Stimulated activated CD4-positive, alpha-beta T cell treated with anti-CD3 and anti-CD28 coated beads, Interleukin-1b, Interleukin-23, amount 100 ng/mL, for 4 hours (primary cell): ENCODE measurements at places on chromosomes 7 and 10.

- no peak for DNase-seq
Measured at GRCh38 chr7:17043012-17043877, 161.5 kb upstream of the AGR3 start.

DNA sequence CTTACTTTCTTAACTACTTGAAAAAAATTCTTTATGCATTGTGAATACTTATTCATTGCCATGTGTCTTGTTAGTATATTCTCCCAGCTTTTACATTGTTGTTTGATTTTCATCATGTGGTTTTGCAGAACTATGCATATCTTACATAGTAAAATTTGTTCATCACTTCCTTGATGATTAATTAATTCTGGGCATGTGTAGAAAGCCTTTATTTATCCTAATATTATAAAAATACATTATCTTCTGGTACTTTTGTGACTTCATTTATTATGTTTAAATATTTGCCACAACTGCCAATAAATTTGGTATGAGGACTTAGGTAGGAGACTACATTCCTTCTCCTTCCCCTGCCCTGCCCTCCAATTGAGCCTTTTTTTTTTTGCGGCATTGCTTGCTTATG lies 166.0 kb upstream of the ZNF32 start:
- no peak for DNase-seq

GRCh38 chr10:118581340-118581739 lies 14.1 kb downstream of the PRLHR start:
- DNase-seq, result no peak

DNA sequence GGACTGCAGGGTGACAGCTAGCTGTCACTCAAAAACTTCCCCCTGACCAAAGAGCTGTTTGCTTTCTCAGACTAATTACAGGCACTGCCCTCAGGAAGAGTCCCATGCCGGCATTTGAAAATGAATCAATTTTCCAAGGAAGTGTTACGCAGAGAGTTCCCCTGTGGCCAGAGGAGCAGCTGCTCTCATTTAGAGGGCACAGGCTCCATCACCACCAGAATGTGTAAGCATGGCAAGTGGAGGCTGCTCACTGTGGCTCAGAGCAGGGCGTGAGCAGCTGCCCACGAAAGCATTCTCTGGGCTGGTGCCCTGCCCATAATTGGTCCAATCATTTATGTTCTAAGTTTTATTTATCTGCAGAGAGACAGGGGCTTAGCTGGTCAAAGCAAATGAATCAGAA lies 202.2 kb downstream of the RAMP3 start:
- no peak for DNase-seq

DNA sequence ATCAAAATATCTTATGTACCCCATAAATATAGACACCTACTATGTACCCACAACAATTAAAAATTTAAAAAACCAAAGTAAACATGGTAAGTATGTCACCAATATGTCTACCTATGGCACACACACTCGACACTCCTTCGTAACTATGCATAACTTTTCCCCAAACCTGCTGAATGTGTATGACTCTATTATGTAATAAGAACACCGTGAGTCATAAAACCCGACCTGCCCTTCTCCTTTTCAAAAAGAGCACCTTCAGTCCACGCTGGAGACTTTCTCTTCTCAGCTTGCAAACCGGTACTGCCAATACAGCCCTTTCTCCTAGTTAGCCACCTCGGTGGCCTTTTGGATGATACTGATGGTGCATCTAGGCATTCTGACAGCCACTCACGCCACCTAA lies 186.3 kb downstream of the PRPF18 start:
- no peak for DNase-seq

DNA sequence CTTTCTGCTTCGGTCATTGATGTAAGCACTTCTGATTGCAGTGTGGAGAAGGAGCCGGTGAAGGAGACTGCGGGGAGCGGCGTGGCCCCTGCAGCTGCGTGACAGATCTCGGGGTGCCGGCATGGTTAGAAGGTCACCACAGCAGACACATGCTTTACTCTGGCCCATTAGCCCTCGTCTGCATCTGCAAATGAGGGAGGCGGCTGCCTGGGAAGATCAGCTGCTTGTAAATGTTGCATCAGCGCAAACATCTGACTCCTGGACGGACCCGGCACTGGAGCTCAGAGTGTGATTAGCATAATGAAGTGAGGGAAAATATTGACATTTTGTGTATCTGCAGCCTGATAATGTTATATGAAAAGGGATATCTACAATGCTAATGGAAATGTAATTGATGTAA lies 30.5 kb upstream of the MNX1 start:
- no peak for DNase-seq

GRCh38 chr10:11326913-11327616 lies 284.4 kb downstream of the USP6NL start:
- DNase-seq, result no peak

DNA sequence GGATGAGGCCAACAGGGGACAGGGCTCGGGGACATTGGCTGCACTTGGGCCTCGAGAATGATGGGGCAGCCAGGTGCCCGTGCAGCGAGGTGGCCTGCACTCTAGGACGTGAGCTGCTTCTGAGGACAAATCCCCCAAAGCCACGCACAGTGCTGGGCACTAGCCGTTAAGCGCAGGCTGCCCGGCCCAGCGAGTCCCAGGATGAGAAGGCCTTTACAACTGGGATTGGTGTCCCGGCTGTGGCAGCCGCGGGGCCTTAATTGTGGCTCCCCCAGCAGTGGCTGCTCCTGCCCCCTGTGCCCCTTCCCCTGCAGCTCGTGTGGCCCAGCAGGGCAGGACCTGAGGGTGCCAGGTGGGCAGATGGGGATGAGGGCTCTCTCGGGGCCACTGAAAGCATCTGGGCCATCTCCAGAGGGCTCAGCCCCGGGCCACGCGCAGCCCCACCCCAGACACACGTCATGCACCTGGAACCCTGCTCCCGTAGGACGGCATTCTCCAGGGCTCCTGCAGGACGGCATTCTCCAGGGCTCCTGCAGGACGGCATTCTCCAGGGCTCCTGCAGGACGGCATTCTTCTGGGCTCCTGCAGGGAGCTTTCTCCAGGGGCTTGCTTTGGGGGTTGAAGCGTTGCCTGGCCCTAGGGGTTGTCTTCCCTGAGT lies 6.6 kb downstream of the PWWP2B start:
- no peak for DNase-seq

DNA sequence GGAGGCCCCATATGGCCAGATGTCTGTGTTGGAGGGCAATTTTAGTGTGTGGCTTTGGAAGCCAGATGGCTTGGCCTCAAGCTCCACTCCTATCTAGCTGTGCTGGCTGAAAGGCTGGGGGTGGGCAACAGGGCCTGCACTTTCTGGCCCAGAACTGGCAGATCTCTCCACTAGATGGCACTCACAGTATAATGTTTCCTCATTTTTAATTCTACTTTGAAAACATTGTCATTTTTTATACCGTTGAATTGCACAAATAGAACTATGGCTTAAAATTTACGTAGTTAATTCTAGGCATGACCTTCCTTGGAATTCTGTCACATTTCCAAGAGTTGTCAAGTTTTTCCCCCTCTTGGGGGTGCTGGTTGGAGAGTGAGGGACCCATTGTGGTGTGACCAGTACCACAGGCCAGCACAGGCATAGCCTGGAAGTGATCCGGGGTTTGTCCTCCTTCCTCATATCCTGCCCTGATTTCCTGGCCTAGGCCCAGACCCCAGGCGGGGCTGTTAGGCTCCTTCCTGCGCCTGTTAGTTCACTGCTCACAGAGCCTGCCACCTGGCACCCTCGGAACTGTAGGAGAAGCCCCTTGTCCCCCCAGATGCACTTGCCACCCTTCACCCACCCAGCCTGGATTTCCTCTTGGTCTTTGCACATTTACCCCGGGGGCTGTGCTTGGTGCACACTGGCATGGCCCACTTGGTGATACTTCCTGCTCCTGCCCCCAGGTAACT lies 52.8 kb downstream of the ARHGAP22 start:
- no peak for DNase-seq

DNA sequence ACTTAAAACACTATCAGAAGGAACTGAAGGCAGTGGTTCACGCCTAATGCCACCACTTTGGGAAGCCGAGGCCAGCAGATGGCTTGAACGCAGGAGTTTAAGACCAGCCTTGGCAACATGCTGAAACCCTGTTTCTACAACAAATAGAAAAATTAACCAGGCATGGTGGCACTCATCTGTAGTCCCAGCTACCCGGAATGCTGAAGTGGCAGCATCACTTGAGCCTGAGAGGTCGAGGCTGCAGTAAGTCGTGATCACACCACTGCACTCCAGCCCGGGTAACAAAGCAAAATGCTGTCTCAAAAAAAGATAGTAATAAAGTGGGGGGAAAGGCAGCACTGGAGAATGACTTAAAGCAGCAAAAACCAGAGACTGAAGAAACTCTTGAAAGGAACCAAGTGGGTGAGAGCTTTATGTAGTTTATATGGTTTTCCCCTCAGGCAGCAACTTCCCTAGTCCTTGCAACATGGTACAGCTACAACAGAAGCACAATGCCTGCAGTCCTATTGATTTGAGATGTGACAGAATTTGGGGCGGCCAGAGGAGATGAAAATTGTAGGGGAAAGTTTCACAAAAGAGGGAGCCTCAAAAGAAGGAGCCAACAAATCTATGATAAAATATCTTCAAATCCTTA lies 38.1 kb downstream of the GDI2 start:
- no peak for DNase-seq

DNA sequence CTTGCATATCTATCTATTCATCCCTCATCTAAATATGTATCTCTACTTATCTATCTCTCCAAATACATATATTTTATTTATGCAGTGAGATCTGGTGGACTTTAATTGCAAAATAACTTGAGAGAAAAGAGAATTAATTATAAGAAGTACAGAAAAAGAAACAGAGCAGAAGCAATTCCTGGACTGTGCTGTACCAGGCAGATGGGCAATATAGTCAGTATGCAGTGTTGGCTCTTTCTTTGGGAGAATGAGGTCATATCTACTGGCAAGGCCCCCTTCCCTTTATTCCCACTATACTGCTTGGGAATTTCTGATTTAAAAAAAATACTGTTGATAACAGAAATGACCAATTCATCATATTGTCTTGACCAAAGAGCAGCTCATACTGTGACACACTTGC lies 49.0 kb upstream of the TOMM7 start:
- DNase-seq, result no peak

GRCh38 chr10:11144626-11145494 lies 127.2 kb downstream of the CELF2 start:
- no peak for DNase-seq

GRCh38 chr10:43595739-43596298 lies 10.4 kb upstream of the ZNF485 start:
- no peak for DNase-seq

GRCh38 chr7:22331704-22332103 lies 25.2 kb downstream of the RAPGEF5 start:
- no peak for DNase-seq

DNA sequence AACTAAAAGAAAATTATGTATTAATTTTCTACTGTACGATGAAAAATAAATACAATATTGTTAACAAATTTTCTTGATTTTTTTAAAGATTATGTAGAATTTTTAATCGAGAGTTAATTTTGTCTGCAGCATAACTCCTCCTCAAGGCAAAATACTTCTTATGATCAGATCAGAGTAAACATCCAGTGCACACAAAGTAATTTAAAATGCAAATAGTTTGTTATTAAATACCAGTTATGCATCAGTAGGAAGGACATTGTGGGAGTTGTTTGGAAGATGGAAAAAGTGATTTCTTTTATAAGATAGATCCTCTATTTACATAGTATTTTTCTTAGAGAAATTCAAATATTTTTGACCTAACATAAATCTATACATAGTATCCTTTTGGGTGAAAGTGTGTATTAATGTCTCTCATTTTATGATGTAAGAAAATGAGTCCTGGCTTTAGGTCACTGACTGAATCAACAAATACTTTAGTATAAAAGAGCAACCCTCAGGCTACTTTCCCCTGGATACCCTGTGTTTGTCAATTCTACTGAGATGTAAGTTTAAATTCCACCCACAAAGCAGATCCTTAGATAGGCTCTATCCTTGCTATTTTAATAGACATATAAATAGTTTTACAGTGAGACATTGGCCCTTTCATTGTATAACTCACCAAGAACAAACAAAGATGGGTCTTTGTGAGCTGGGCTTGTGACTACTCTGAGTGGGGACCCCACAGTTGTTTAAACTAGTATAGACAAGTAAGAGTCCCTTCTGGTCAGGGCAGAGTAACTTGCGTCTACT lies 1133.7 kb downstream of the GATA3 start:
- DNase-seq, result no peak

GRCh38 chr7:96710544-96710943 lies 898 bp upstream of the SEM1 start:
- DNase-seq, result no peak

DNA sequence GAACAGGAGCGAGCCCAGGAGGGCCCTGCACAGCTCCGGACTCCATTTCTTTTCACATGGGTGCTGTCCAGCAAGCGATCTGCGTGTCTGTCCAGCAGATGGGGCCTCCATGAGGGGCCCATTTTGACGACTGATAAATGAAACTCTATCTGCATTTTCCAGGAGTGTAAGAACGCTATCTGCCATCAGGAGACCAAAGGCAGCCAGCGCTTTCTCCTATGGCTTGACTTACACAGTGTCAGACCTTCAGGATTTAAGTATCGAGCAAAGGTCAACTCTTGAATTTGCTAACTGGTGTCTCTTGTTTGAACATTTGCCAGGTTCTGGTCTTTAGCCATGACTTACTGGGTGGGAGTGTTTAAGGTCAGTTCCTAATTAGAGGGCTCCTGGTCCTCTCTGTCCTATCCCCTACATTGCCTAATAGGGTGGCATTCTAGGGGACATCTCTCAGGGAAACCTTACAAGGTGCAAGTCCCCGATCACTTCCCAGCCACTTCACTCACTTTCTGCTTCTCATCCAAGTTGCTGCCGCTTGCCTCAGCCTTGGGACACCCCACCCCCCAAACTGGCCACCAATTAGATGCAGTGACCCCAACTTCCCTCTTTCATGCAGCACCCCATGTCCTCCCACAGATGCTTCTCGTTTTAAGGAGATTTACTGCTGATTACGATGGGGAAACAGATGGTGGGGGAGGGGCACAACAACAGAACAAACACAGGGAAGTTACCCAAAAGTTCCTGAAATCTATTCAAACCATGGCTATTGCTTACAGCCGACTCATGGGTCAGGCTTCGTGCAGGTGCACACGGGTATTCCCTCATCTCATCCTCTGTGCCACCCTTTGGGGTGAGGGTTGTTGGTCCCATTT lies 20.0 kb downstream of the VSIR start:
- DNase-seq, result no peak

DNA sequence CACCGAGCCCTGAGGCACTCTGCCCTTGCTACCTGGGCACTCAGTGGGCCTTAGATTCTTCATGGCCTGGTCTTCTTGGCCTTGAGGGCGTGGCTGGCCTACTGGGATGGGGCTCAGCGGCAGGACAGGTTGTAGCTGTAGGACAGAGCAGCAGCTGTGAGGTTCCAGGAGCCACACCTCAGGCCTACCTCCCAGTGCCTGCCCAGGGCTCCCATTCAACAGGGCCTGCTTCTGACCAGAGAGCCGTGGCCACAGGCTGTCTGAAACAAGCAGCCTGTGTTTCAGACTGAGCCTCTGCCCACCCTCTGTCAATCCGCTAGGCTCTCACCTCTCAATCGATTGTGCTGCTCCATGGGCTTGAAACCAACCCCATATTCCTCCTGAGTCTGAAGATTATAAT lies 928.0 kb upstream of the ZNF722 start:
- DNase-seq, result no peak

DNA sequence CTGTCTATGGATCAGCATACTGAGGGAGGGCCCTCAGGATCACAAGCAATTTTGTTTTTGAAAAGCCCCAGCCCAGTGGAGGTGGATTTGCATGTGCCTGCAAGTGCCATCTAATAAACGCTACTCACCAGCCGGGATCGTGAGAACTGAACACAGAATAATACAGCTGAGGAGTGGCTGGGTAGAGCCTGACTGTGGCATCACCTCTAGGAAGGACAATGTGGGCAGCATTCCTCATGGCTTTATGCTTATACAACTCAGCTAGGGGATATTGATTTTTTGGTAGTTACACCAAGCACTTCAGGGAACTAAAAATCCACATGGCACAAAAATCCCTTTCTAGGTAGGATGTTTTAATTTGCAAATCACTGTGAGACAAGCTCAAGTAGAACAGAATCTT lies 72.7 kb upstream of the PALS2 start:
- DNase-seq, result no peak
